ENCODE measurements at places on chromosomes 4 and X.

DNA sequence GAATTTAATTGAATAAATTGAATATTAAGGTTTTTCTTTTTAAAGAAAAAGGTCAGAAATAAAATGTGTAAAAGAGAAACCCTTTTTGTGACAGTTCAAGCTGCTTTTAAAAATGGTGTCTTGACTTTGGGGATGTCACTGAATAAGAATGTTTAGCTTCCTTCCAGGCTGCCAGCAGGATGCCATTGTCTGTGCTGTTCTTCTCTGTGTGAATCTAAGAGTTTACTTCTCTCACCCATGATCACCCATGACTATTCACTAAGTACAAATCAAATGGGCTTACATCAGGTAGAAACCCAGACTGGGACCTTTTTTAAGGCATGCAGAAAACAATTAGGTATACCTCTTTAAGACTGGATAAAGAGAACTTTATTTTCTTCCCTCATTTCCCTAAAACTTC lies 115.3 kb downstream of the DACH2 start:
- DNase-seq, result no peak

- DNase-seq, result no peak
Observed at GRCh38 chrX:18941896-18942295, 42.0 kb downstream of the PHKA2 start.

- DNase-seq, result no peak
Observed at GRCh38 chr4:128601991-128602695, 207.4 kb upstream of the JADE1 start.

DNA sequence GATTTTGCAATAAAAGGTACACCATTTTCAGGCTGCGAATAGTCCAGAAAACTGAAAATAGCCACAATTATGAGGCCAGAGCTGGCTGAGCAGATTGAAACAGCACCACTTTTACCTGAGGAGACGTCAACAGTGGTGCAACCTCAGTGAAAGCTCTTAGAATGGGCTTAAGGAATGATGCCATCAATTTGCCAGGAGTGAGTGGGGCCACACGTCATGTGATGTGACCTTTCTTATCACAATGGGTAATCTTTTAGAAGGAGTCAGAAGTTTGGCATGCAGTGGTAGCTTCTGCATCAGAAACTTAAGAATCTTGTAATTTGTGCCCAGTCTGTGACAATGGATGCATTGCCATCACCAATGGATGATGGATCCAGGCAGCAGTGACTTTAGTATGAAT lies 27.6 kb downstream of the ZNF81 start:
- no peak for DNase-seq

DNA sequence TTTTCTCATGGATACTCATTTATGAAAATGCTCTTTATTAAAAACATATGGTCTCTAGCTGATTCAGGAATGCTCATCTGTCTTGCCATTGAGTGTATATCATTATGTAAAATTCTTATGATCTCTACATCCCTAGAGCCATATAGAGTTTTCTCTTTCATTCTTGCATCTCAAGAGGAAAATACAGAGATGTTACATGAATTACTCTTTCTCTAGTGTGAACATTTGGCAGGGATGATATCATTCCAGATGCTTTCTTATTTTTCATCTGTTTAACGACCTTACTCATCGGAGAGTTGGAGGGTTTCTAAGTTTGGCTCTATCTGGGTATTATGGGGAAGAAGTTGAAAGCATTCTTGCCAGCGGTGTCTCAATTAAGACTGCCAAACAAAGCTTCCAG lies 202.9 kb upstream of the SLC7A11 start:
- DNase-seq, result no peak

DNA sequence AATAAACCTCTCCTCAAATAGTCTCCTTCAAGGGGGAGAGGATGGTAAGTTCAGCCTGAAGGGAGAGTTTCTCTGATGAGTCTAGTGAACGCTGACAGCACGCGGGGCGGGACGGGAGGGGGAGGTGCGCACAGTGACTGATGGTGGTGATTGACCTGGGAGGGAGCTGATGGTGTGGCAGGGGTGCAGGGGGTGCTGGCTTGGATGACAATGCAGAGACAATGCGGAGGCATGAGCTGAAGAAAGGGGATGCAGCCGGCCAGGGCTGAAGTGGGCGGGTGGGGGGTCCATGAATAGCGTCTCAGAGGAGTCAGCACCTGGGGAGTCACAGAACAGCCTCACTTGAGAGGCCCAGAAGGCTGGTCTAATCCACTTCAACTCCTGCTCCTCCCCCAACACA lies 142.5 kb upstream of the PJA1 start:
- no peak for DNase-seq

DNA sequence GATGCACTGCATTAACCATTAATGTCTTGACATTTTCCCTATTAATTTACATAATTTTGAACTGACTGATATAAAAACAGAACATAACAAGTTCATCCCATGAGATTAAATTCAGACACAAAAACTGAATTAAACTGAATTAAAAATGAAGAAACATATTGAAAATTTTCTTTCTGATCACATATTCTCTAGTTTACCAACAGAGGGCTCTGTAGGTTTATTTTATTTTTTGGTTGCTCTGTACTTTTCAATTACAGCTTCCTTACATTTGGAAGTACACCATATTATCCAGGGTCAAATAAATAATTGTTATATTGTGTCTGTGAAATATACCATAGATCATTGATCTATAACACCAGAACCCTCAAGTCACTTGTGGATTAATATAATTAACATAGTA lies 27.3 kb upstream of the CT83 start:
- DNase-seq, result no peak

DNA sequence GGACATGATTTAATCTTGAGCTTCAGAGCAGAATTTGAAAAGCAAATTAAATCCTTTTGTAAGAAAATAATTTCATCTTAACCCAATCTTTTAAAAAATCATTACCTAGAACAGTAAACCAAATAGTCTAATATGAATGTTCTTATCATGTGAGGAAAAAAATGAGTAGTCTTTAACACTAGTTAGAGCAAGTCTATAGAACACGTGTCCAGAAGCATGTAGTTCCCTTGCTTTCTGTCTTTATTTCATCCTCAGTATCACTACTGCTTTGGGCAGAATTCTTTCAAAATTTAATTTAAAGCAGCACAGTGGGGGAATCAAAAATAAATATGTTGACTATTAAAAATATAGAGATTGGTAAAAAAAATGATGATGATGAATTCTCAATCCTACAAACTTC lies 2.1 kb downstream of the RBM47 start:
- DNase-seq, result no peak

GRCh38 chr4:53076374-53076958 lies 214.3 kb downstream of the RASL11B start:
- no peak for DNase-seq

GRCh38 chrX:109679820-109680219 lies 53.2 kb downstream of the ACSL4 start:
- no peak for DNase-seq

GRCh38 chr4:26751838-26752237 lies 108.8 kb upstream of the STIM2 start:
- DNase-seq, result no peak

DNA sequence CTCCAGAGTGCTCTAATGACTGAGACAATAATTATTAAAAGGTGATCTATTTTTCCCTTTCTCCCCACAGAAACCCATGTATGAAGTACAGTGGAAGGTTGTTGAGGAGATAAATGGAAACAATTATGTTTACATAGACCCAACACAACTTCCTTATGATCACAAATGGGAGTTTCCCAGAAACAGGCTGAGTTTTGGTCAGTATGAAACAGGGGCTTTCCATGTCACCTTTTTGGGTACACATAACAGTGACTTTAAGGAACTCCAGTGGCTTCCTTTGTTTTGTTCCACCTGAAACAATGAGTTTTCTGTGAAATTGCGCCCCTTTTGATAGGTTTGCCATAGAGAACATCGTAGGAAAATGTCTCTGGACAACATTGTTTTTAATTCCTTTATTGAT lies 69.6 kb downstream of the KIT start:
- no peak for DNase-seq

DNA sequence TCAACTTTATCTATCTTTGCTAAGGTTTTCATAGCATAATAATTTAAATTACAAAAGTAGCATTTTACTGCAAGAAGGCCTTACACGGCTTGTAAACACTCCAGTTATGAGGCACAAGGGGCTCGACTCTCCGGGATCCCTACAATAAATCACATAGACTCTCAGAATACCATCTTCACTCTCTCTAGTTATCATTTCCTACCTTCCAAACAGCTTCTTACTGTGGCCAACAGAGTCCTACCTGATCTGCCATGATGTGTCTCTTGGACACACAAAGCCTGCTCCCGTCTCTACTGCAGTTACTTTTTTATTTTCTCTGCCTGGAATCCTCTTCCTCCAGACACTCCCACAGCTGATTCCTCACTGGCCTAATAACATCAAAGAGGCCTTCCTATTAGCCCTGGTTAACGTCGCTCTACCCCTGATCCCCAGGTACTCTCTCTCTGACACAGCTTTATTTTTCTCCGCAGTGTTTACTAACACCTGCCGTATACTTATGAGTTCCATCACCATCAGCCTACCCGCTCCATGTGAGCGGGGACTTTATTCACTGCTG lies 559.6 kb upstream of the DIPK2B start:
- no peak for DNase-seq

- no peak for DNase-seq
Observed at GRCh38 chrX:110667706-110668105, 127.9 kb downstream of the CHRDL1 start.

- no peak for DNase-seq
Observed at GRCh38 chrX:39336671-39337311, 535.5 kb downstream of the MID1IP1 start.

DNA sequence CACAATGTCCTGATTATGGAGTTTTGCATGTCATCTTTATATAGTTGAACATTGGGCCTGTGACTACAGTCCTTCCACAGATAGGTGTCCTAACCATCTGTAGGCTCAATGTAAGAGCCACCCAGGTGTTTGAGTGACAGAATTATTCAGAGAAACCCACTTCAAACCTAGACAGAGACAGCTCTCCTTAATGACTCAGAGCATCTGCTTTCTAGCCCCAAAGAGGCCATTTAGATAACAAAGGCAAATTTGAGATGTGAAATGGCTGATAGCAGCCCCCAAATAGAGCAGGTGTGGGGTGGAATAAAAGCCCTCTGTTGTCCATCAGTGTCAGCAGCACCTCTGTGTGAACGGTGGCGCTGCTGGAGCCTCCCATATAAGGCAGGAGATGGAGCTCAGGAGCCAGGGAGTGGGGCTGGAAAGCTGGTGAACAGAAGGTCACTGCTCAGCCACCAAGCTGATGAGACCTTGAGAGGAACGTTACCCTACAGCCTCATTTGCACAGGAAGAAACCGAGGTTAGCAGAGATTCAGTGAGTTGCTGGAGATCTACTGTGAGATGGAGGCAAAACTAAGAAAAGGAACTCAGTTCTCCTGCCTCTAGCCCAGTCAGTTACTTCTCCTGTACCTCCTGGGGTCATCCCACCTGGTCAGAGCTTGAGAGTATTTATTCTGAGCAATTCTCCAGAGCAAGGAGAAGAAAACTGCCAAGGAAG lies 153.3 kb upstream of the LNX1 start:
- DNase-seq, result peak; percentile 80
